ENCODE measurements at places on chromosomes 1 and 21. TPM values are rescaled to one million over a fixed set of nuclear protein-coding genes. Genes with fewer than 3 reads are reported as not detected.

DNA sequence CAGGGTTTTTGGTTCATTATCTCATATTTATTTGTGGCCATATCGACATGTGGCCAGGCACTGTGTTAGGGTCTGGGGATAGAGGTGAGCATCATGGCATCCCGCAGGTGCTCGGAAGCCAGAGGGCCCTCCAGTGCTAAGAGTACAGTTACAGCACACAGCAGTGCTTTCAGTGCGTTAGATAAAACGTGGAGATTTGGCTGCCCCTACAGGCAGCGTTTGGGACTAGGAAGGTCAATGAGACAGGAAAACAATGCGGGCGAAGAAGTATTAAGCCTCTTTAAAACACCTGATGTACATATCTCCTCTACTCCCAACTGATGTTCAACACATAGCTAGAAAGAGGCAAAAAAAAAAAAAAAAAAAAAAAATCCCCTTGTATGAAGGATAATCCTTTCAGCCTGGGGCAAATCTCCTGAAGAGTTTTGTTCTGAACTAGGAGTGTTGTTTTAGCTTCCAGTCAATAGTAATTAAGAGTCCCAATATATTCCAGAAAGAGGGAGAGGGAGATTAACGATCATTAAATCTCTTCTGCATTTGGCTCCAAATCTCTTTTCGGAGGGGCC is 80.1 kb downstream of the CAPZB start:
- no peak for DNase-seq

DNA sequence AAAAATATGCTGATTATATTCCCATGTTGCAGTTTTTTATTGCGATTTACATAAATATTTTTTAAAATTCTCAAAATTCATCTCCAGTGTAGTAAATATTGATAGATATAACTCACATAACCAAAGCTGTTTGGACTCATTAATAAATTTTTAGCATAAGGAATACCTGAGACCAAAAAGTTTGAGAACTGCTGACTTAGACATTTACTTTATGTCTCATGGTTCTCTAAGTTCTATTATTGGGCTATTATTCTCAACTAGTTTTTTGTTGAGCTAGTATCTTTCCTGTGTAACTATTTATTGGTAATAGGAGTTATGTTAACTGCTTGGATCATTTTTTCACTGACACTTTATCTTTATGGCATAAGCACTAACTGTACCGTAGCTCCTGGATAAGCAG is 1069.6 kb downstream of the ADGRL2 start:
- DNase-seq = no peak

DNA sequence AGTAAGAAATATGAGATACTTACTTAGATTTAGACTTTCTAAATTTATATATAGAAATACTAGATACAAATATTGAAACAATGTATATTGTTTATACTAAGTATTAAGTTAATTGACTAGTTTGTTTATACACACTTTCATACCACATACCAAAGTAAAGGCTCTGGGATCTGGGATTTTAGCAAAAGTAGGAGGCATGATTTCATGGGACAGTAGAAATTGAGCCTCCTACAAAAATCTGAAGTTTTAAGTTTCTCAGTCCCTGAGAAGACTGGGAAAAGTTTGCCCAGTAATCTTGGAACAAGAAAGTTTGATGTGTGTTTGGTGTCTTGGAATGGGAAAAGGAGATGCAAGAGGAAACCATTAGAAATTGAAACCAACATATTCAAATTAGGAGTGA is 30.9 kb downstream of the KCTD3 start:
- DNase-seq = no peak

DNA sequence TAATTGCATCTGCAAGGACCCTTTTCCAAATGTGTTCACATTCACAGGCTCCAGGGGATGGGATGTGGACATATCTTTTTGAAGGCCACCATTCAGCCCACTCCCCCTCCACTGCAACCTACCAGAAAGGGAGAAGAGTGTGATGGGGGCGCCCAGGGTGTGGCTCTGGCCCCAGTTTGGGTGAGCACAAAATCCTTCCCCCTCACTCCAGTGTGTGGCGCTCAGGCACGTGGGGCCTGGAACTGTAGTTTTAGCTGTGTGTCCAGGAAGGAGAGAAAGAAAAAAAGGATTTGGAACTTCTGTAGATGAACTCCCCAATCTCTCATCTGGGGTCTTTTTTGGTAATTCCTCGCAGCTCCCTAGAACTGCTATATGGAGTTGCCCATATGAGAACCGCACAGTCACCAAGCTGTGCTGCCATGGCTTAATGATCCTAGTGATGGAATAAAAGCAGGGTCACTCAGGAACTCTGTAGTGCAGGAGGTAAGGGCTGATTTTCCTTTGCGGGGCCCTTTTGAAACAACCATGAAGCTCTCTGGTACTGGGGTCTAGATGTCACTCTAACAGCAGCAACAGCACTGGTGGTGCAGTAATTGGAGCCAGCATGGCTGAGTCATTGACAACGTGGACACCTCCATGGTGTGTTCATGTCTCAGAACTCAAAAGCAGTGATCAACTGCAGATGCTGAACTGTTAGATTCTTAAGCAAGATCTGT is 17.0 kb downstream of the AGT start:
- no peak for DNase-seq

DNA sequence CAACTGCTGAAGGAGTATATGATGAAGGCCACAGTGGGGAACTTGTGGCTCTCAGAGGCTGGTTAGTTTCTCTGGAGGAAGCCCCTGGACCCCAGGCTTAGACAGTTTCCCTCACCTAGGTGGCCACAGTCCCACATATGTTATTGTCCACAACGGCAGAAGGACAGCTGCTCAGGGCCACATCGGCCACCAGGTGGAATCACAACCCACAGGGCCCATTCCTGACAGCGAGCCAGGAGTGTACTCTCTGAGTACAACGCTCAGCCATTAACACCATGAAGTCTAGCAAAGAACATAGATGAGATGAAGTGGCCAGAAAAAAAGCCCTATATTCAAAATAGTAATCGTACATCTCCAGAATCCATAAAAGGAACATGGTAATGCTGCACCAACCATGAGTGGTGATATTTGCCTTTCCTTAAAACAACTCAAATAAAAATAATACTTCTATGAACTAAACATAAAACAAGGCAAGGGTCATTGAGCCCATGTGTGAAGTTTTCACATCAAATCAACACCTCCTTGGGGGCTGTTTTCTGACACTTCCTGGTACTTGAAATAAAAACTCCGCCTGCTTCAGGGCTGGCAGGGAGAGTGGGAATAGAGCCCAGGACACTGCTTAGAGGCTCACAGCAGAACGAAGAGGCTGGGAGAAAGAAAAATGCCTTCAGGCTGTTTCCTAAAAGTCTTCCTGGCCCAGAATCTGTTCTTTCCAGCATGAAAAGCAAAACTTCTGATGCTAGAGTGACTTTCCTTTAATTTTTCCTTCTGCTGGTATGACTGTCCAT is 383.3 kb downstream of the HHAT start:
- DNase-seq = no peak

GRCh38 chr1:198679535-198680173 is 40.8 kb downstream of the PTPRC start:
- no peak for DNase-seq

DNA sequence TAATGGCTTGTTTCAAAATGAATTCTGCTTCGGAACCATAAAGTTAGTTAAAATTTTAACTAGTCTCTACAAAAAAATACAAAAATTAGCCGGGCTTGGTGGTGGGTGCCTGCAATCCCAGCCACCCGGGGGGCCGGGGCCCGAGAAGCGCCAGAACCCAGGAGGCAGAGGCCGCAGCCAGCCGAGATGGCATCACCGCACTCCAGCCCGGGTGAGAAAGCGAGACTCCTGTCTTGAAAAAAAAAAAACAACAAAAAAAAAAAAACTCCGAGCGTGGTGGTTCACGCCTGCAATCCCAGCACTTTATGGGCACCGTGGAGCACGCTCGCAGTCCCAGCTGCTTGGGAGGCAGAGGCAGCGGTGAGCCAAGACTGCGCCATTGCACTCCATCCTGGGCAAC is 781.4 kb downstream of the BRINP3 start:
- no peak for DNase-seq

DNA sequence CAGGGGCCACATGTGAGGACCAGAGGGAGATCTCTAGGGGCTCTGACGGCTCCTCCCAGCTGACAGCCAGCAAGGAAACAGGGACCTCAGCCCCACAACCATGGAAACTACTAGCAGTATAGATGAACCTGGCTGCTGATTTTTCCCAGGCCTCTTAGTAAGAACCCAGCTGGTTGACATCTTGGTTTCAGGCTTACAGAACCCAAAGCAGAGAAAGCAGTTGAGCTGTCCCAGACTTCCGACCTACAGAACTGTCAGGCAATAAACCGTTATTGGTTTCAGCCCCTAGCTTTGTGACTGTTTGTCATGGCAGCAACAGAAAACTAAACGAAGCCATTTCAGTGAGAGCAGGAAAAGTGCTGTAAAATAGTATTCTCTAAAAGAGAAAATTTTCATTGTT is 36.4 kb downstream of the ETS2 start:
- no peak for DNase-seq

- no peak for DNase-seq
These were observed 281.6 kb downstream of the BRINP3 start for GRCh38 chr1:190196020-190196419.

DNA sequence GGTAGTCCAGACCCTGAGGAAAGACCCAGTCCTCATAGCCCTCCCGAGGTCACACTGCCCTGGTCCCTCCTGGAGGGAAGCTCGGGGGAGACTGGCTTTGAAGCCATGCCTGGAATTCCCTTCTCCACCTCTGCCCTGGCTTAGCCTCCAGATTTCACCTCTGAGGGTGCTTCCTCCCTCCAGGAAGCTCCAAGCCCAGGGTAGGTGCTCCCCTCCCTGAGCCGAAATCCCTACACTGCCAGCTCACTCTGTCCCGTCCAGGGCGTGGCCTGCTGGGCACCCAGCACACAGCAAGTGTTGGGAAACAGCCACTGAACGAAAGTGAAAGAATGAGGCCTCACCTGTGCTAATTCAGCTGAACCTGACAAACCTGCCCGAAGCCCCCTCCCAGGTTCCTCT is 6.0 kb upstream of the TNFRSF25 start:
- no peak for DNase-seq

DNA sequence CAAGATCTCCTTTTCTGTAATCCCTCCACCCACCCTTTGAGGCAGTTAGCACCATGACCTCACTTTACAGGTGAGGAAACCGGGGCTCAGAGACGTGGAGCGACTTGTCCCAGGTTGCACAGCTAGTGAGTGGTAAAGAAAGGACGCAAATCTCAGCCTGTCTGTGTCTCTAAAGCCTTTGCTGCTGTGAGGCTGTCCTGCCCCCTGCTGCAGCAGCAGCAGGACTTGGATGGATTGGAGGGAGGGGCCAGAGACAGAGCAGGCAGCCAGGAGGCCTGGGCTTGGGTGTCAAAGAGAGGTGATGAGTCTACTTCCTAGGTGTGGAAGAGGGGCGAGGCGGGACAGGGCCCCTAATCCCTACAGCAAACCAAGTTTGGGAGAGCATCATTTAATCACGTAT is 69.6 kb downstream of the PTPRU start:
- no peak for DNase-seq

- no peak for DNase-seq
These were observed 155.0 kb downstream of the KCNH1 start for GRCh38 chr1:210978974-210979354.

- DNase-seq = no peak
These were observed 75.9 kb downstream of the IGSF21 start for GRCh38 chr1:18183533-18183932.

DNA sequence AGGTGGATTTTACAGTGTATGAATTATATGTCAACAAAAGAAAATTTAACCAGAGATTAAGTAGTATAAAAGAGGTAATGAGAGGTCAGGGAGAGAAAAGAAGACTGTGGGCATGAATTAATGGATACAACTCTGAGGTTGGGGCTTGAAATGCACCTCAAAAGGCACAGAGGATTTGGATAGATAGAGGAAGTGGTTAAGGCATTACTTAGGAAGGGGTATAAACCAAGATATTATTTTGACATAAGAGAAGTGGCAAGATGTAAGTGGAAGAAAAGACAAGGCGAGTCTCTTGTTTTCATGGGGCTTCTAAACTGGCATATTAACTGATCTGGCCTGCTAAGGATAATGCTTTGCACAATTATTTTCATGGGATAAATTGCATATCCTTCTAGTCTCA is 34.1 kb downstream of the RAP1A start:
- no peak for DNase-seq

DNA sequence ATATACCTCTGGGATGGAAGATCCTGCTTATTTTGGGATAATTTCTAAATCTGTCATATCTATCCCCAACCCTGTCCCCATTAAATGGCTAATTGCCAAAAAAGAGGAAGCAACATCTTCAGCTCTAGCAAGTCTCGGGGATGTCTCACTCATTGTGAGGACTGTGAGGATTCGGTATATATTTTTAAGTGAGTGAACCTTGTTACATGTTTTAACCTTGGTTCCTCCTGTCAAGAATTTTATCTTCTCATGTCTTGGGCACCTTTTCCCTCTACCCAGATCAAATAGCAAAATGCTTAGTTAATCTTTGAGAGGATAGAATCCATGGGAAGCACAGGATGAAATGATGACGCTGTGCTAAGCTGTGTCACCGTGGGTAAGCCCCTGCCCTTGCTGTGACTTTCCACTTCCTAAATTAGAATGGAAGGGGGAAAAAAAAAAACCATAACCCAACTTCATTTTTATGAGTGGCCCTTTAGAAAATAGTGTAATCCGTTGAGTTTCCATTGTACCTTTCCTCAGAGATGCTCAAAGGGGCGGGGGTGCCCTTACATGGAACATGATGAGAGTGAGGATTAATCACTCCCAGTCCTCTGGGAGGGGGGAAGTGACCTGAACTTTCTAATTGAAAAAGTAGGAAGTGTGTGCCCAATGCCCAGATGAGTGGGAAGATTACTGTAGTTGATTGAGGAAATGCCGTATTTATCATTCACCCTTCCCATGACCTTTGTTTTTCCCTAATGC is 7.6 kb downstream of the ATP1A1 start:
- DNase-seq = no peak

GRCh38 chr1:159228554-159228953 is 23.9 kb downstream of the ACKR1 start:
- DNase-seq = no peak

- no peak for DNase-seq
These were observed 1390.1 kb downstream of the MRPL39 start for GRCh38 chr21:24217151-24217550.

DNA sequence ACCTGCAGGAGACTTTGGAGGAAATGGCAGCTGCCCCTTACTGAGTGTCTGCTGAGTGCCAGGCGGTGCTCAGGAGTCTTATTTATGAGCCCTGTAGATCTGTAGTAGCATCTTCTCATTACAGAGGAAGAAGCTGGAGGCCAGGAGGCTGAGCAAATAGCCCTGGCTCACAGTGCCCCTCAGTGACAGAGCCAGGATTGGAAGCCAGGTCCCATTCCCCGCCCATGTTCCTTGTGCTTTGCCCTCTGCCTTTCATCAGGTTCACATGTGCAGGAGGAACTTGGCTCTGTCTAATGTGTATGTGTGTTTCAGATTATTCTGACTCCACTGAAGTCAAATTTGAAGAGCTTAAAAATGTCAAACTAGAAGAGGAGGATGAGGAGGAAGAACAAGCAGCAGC is 21.2 kb downstream of the KDM4A start:
- DNase-seq = no peak

The PROX1 gene
- polyA plus RNA-seq = 10.8 TPM

The PKLR gene
- 8.8 TPM for polyA plus RNA-seq

The TRIM58 gene
- polyA plus RNA-seq = 1.3 TPM

The LRRC8B gene
- 8.2 TPM for polyA plus RNA-seq

The SLC9A1 gene
- polyA plus RNA-seq = 24.0 TPM

The OXCT2 gene
- polyA plus RNA-seq = 1.5 TPM

The USP21 gene
- 49.6 TPM for polyA plus RNA-seq

The COL8A2 gene
- polyA plus RNA-seq = 1.3 TPM
